Kidney tubule cell (primary cell): ENCODE measurements at places on chromosomes 3 and 15.

- no peak for DNase-seq
Observed at GRCh38 chr3:38645601-38646000, 3.9 kb downstream of the SCN5A start.

- no peak for DNase-seq
Observed at GRCh38 chr15:63450884-63451225, 53.5 kb upstream of the USP3 start.

DNA sequence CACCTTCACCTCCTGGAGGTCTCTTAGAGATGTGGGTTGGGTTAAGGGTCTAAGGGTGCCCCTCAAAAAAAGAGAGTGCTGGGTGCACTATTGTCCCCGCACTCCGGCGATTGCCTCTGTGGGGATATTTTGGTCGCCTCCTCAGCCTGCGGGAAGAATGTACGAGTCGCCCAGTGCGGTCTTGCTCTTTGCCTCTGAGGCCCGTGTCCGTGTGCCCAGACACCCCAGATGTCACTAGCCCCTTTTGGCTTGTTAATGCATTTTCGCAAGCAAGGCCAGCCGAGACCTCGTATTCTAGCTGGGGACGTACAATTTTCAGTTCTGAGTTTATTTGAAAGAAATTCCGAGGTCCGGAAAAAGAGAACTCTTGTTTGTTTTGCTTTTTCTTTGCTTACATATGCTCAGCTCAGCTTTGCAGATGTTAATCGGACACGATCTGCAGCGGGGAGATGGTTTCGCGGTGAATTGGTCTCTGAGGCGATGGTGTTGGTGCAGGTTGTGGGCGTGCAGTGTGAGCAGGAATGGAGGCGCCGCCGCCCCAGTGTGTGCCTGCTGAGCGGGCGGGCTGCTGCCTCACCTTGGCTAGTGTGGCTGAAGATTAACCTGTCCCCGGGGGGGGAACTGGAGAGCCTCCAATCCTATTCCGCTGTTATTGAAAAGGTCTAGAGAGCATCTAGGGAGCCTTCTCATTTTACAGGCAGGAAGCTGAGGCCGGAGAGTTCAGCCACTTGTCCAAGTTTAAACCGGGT, 1.4 kb downstream of the ST6GAL1 start:
- DNase-seq: peak; percentile 89

DNA sequence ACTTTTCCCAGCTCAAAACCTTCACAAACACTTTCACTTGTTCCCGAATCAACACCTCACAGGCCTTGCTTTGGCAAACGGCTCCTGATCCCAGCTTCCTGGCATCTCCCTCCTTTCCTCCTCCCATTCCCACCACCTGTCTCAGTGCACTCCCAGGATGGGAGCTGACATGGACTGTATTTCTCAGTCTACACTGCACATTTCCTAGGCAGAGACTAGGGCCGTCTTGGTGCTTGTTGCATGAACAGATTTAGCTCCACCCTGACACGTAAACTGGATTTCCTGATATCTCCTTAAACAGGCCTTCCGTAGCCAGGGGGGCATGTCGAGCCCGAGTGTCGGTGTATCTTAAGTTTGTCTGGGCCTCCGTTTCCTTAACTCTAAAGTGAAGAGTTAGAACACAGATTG, 790 bp upstream of the WHAMM start:
- peak; percentile 10 for DNase-seq

- peak; percentile 33 for DNase-seq
Observed at GRCh38 chr3:130671545-130672312, 74.9 kb downstream of the PIK3R4 start.

- DNase-seq: no peak
Observed at GRCh38 chr3:36774052-36774451, 9.7 kb upstream of the DCLK3 start.

- DNase-seq: no peak
Observed at GRCh38 chr3:49714728-49715550, 4.5 kb downstream of the AMIGO3 start.

DNA sequence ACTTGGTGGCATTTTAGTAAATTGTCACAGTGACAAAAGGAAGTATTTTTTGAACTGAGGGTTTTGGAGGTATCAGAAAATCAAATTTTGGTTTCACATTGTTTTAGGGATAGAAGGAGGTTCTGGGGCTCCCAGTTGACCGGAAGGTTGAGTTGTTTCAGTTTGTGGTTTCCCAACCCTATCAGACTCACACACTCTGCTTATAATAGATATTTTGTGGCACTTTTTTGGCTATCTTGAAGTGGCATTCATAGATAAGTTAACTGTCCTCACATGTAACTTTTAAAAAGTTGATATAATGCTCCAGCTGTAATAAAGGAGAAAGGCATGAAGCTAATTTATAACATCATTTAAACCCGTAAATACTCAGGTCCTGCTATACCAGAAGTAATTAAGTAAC, 12.8 kb downstream of the ARMC8 start:
- DNase-seq: no peak

DNA sequence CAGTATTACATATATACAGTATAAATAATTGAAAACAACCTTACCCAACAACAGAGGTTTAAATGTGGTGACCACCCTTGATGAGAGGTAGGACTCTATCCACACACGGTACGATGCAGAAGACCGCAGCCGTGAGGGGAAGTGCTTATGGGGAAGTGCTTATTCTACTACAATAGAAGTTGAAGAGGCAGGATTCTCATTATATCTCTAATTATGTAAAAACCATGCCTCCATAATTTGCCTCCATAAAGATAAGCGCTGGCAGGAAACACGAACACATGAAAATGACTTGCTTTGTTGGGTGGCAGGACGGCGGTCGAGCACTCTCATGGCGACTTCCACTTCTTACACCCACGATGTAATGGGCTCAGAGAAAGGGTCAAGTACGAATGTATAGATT, 7.2 kb upstream of the MUC13 start:
- no peak for DNase-seq

- no peak for DNase-seq
Observed at GRCh38 chr3:37853691-37854413, 7.8 kb upstream of the CTDSPL start.

DNA sequence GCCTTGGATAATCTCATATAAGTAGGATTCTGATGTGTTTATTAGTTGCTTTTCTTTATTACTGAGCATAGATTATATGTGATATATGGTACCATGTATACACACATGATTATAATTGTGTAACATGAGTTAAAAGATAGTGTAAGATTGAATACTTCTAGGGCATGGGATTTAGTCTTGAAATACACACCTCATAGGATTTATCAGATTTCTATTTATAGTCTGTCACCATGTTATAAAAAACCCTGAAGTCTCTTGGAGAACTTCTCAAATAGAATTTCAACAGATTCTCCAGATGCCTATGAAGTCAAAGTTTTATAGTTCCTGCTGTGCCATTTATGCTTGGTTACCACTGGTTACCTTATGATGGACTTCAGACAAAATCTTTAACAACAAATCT, 11.2 kb upstream of the KPNA4 start:
- no peak for DNase-seq

- peak; percentile 55 for DNase-seq
Observed at GRCh38 chr3:149448331-149448831, 26.1 kb upstream of the TM4SF4 start.

DNA sequence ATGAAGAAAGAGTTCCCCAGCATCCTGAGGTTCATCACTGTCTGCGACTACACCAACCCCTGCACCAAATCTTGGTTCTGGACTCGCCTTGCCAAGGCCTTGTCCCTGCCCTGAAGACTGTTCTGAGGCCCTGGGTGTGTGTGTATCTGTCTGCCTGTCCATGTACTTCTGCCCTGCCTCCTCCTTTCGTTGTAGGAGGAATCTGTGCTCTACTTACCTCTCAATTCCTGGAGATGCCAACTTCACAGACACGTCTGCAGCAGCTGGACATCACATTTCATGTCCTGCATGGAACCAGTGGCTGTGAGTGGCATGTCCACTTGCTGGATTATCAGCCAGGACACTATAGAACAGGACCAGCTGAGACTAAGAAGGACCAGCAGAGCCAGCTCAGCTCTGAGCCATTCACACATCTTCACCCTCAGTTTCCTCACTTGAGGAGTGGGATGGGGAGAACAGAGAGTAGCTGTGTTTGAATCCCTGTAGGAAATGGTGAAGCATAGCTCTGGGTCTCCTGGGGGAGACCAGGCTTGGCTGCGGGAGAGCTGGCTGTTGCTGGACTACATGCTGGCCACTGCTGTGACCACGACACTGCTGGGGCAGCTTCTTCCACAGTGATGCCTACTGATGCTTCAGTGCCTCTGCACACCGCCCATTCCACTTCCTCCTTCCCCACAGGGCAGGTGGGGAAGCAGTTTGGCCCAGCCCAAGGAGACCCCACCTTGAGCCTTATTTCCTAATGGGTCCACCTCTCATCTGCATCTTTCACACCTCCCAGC, 2.9 kb downstream of the MYD88 start:
- DNase-seq: no peak

DNA sequence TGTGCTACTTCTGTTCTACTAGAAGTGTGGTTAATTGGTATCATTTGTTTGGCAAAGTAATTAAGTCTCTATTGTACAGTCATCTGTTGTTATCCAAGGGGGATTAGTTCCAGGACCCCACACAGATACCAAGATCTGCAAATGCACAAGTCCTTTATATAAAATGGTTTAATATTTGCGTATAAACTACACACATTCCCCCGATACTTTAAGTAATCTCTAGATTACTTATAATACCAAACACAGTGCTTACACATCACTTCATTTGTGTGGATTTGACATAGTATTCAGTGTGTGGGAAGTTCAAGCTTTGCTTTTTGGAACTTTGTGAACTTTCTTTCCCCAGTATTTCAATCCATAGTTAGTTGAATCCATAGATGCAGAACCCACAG, 50.5 kb upstream of the ABI3BP start:
- DNase-seq: no peak

GRCh38 chr15:58864602-58865424, 68.7 kb downstream of the SLTM start:
- DNase-seq: peak; percentile 54

DNA sequence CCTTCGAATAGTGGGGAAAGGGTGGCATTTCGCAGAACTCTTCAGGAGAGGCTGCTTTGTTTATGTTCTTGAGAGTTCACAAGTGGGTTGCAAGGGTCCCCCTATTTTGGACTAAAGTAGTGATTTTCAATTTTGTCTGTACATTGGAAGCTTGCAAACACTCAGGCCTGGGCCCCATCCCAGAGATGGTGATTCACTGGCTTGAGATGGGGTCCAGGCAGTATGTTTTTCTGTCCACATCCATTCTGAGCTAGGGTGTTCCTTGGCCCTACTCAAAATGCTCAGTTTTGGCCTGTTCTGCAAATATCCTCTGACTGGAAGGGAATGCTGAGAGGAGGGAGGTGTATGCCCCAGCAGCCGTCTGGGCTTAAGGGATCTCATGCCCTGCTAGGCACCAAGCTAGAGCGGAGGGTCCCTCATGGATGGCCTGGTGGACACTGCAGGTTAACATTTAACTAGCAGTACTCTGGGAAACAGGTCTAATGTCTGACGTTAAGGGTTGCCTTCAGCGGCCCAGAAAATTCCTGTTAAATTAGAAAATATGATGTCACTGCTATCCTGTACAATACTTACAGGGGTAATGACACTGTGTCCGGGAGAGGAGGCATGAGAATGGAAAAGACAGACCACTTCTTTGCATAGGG, 181.4 kb downstream of the OPA1 start:
- peak; percentile 48 for DNase-seq

DNA sequence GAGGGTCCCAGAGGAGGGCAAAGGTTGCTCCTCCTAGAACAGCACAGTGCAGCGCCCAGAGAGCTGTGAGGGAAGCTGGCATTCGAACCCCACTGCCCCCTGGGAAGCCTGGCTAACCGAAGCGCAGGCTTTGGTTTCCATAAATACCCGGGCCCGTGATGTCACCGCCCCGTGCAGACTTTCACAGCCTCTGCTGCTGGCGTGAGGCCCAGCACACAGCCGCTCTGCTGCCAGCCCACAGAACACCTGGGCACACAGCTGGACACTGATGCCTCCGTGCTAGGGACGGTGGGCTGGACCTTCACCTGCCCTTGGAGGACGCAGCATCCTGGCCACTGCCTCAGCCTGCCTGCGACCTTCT, 1.0 kb downstream of the IQSEC1 start:
- DNase-seq: no peak

DNA sequence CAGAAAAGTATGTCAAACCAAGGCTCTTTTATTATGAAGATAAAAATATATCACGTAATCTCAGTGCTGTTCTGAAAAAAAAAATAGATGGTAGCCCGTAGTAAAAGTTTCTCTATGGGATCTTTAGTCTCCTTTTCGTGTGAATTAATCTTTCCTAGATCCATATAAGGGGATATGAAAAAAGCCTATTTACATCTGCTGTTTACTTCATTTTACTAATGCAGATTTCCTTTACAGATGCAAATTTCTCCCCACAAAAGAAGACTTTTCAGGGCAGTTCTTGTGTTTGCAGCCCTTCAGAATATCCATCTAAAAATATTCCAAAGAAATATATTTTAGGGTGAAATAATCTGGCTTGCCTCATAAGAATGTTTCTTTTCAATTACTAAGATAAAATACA, 1291.7 kb downstream of the ROBO1 start:
- no peak for DNase-seq

GRCh38 chr15:42233107-42233506, 25.0 kb upstream of the VPS39 start:
- no peak for DNase-seq

- no peak for DNase-seq
Observed at GRCh38 chr3:62378311-62378789, 5.0 kb upstream of the FEZF2 start.

DNA sequence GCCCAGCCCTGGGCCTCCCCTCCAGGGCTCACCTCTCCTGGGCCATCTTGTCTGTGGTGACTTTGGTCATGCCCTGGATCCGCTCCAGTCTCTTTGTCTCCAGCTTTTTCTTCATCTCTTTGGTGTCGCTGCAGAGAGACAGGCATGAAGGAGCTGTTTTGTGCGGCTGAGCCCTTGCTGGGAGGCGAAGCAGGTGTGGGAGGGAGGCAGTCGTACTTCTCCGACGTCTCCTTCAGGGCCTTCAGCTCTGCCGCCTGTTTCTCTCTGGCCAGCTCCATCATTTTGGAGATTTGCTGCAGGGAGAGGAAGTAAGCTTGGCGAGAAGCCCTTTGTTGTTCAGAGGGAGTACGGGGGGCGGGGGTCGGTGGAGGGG, 7.7 kb upstream of the ANKRD63 start:
- no peak for DNase-seq

- no peak for DNase-seq
Observed at GRCh38 chr3:81658322-81658997, 103.0 kb downstream of the GBE1 start.

- peak; percentile 68 for DNase-seq
Observed at GRCh38 chr3:60636846-60637245, 614.4 kb downstream of the FHIT start.

DNA sequence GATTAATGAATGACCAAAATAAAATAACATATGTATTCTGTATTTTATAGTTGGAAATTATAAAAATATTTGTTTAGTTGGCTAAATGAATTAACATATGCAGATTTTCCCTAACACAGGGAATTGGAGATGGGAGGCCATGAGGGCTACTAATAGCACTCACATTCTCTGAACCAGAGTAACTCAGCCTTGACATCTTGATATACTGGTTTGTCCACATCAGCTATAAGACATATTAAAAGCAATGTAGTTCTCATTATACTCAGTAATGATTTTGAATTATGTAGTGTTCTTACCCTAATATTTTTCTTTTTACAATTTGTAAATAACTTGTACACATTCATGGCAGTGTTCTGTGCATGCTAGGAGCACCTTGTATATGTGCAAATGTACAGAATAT, 255.9 kb downstream of the EPHA6 start:
- no peak for DNase-seq
